ENCODE measurements at places on chromosomes 6 and 20.

DNA sequence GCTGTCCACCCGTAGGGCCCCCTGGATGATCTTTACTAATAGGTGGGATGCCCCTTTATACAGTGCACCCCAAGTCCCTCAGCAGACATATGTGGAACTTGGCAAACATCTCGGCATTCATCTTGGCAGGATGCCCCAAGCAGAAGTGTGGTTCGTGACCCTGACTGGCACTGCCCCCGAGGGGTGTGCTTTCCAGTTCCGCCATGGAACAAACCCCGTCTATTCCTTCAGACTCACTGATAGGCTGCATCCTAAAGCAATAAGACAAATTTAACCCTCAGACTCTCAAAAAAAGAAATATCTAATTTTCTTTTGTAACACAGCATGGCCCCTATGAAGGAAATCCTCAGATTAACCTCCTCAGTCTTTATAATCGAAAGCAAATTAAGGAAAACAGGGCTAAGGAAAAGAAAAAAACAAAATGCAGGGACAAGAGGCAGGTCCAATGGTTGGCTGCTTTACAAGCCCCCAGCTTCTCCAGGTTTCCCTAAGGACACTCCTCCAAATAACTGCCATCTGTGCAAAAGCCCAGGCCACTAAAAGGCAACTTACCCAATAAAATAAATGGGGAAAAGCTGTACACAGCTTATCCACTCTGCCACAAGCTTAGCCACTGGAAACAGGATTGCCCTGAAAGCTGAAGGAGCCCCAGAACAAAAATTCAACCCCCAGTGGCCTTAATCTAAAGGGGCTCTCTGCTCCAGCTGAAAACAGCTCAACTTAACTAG, 30.5 kb upstream of the RIPK1 start:
- DNase-seq, result no peak

DNA sequence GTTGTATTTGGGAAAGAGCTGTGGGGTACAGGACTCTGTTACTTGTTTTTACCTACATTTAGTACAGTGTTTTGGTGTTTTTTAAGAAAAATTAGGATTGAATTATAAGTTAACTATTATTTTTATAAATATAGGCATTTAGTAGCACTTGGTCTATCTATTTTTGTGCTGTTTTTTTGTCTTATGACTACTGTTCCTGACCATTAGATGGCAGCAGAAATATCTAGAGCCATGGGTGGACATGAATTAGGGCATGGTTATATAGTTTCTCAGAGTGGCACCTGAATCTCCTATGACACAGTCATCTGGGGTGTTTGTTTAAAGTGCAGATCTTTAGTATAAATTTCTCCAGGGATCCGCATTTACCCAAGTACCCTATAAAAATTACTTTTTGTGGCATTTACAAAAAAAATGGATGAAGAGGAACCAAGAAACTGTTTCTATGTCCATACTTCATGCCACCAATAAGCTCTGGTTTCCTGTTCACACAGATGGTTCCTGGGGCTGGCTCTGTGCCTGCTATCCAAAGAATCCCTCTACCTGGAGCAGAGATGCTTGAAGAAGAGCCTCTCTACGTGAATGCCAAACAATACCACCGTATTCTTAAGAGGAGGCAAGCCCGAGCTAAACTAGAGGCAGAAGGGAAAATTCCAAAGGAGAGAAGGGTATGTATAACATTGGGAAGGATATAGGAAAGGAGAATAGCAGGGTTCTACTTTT, 19.8 kb downstream of the NFYA start:
- no peak for DNase-seq

GRCh38 chr6:136791296-136792094, 782 bp downstream of the MAP3K5 start:
- no peak for DNase-seq

DNA sequence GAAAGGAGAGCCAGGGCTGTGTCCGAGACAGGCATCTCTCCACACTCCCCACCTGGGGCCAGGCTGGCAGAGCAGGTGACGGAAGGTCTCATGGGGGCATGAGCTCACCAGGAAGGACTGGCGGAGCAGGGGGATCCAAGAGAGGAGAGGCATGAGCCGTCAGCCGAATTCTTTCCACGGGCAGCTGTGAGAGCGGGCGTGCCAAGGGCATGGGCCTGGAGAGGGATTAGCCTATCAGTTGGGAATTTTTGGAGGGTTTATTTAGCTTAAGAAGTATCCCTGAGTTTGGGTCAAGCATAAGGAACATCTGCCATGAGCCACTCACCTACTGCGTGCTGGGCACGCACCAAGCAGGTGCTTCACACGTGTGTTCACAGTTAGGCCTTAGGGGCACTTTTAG, 60.2 kb upstream of the ZNFX1 start:
- no peak for DNase-seq

DNA sequence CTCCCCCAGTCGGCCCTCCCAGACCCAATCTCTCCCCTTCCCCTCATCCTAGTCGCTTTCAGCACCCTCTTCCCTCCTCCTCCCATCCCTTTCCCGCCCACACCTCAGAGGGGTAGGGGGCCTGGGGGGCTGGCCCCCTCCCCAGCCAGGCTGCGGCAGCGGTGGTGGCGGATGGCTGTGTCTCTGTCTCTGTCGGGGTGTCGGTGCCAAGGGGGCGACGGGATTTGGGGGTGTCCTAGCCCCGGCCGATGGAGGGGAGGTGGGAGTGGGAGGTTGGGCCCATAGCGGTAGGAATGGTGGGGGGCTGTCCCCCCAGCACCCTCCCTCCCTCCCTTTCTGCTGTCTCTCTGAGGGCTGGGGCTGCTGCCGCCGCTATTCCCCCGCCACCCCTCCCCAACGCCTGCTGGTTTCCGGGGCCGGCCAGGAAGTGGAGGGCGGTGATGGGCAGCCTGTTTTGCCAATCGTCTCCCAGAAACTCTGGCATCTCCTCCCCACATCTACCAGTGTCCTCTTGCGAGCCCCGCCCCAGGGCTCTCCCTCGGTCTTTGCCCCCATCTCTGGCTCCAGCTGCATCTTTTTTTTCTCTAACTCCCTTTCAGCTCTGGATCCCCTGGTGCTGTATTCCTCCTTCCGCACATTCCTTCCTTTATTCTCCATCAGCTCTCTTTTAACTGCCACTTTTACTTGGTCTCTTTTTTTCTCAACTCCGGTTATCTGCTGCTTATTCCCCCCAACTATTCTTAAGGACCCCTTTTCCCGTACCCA, at the start of gene AGPAT1:
AGPAT1 (minus strand) TSS at position 374 of the 765 bp plus-strand sequence. CDS start 4,588 bp downstream, outside the sequence.
- no peak for DNase-seq

DNA sequence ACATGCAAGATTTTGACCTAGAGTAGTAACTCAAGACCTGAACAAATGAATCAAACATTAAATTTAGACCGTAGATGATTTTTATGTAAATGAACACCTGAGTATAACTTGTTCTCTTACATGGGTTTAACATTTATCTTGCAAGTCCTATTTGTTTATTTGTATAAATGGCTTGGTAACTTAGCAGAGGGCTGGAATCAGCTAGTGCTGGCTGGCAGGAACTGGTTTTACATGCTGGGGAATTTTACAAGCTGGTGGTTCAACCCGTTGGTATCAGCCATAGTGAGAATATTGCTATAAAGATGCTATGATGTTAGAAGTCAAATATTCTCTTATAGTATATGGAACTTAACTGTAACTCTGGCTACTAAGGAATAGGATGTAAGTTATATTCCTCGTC, 8.9 kb downstream of the SLC22A2 start:
- no peak for DNase-seq
